ENCODE measurements at places on chromosomes 6 and 20. TPM values are rescaled to one million over a fixed set of nuclear protein-coding genes. Genes with fewer than 3 reads are reported as not detected.

CCDC28A gene
- 19.7 TPM for total RNA-seq

AIF1 gene
- total RNA-seq: 70.2 TPM

RRAGD gene
- total RNA-seq: 4.5 TPM

UBE2C gene
- 181 TPM for total RNA-seq

SNRPB2 gene
- 125 TPM for total RNA-seq

GSTA3 gene
- total RNA-seq: not detected

All from T-helper 2 cell treated with Interferon-gamma antibody and Interleukin-4, amounts not matched to agents 100 ng/mL and 5 ng/mL, for 36 hours (primary cell).